ENCODE measurements at places on chromosomes 5 and 9.

GRCh38 chr5:141618804-141619554 is at the start of gene DIAPH1:
Gene DIAPH1, minus strand, starts transcription at chr5:141619000. Its CDS starts 86 bp downstream, at chr5:141618914.
- DNase-seq = peak; percentile 98
- peaks cover 31% of the 10 kb centered on the region for H3K4me1 ChIP-seq
- H3K36me3 ChIP-seq = 0 out of 2 replicates have a peak, but pooled peaks cover 3% of the 10 kb centered on the region
- H3K27ac ChIP-seq = peak within 1 kb of the TSS; percentile 60
- peak within 1 kb of the TSS; percentile 85 for H3K4me3 ChIP-seq
- no peaks in the 10 kb centered on the region for H3K27me3 ChIP-seq

- H3K27ac ChIP-seq = no peak overlapping the region
- H3K36me3 ChIP-seq = no peaks in the 10 kb centered on the region
- no peak overlapping the region for H3K4me3 ChIP-seq
- no peak for DNase-seq
- H3K27me3 ChIP-seq = no peaks in the 10 kb centered on the region
Observed at GRCh38 chr5:172798422-172799215, 27.6 kb upstream of the DUSP1 start.

DNA sequence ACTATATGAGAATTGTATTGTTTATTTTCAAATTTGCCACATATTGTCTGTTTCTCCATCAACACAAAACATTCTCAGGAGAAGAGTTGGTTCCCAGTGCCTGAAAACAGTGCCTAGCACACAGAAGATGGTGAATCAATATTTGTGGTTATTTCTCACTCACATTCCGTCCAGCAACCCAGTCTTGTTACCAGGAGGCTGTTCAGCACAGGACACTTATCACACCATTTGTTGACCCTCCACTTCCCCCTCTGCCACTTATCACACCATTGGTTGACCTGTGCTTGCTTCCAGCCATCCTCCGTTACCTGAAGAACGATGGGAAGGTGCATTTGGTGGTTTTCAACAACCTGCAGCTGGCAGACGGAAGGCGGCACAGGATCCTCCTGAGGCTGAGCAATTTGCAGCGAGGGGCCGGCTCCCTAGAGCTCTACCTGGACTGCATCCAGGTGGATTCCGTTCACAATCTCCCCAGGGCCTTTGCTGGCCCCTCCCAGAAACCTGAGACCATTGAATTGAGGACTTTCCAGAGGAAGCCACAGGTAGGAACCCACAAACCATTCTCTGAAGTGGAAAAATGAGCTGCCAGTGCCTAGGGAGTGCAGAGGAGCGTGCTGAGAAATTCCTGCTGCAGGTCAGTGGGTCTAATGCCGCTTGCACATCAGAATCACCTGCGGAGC is 20.5 kb downstream of the THBS4 start:
- H3K4me3 ChIP-seq = no peak overlapping the region
- no peak overlapping the region for H3K27ac ChIP-seq
- H3K27me3 ChIP-seq = no peaks in the 10 kb centered on the region
- DNase-seq = no peak

- H3K27ac ChIP-seq = no peak overlapping the region
- no peaks in the 10 kb centered on the region for H3K27me3 ChIP-seq
- H3K4me1 ChIP-seq = peaks cover 10% of the 10 kb centered on the region
Observed at GRCh38 chr5:75574791-75575190, 36.5 kb upstream of the ANKDD1B start.

GRCh38 chr5:154384480-154385235 is 61.1 kb upstream of the SAP30L start:
- H3K4me1 ChIP-seq = peaks cover 17% of the 10 kb centered on the region
- 0 out of 2 replicates have a peak, but pooled peaks cover 3% of the 10 kb centered on the region for H3K36me3 ChIP-seq
- DNase-seq = peak; percentile 73
- peak overlapping the region; percentile 28 for H3K27ac ChIP-seq

DNA sequence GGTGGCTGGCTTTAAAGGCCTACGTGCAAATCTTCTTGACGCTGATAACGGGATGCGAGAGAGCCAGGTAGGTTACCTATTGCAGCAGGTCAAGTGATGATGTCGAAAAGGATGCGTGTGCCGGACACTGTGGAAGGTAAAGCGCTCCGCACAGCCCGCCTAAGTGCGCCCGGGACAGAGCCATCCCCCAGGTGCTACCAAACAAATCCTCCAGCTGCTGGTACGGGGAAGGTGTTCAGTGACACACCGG is 245 bp upstream of the DNAJC25 start:
- H3K4me3 ChIP-seq = peak overlapping the region; percentile 76
- H3K27ac ChIP-seq = peak overlapping the region; percentile 30
- no peaks in the 10 kb centered on the region for H3K36me3 ChIP-seq
- H3K4me1 ChIP-seq = peaks cover 5% of the 10 kb centered on the region
- no peak for DNase-seq
- H3K27me3 ChIP-seq = no peaks in the 10 kb centered on the region

DNA sequence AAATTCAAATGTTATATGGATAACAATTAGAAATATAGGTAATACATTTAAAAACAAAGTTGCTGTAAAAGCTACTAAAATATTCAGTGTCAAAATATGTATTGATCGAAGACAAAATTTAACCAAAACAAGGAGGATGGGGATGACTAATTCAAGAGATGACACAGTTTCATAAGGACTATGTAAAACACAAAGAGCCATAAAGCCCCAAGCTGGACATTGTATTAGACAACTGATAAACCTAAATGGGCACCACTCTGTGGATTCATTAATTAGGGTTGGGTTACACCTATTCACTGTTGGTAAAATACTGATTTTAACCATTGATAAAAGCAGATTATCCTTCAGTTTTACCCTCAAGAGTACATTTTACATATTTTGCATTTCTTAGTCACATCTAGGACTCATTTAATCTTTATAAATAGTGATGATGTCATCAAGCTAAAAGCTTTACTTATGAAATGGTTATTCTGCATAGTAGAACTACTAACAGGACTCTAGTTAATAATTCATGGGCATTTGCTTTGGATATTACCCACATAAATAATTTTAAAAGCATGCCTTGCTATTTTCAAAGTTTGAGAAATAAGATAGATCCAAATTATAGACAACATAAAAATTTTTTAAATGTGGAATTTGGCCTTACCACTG is 13.7 kb downstream of the TUT7 start:
- DNase-seq = no peak
- no peak overlapping the region for H3K4me3 ChIP-seq
- peaks cover 23% of the 10 kb centered on the region for H3K4me1 ChIP-seq
- no peaks in the 10 kb centered on the region for H3K27me3 ChIP-seq

DNA sequence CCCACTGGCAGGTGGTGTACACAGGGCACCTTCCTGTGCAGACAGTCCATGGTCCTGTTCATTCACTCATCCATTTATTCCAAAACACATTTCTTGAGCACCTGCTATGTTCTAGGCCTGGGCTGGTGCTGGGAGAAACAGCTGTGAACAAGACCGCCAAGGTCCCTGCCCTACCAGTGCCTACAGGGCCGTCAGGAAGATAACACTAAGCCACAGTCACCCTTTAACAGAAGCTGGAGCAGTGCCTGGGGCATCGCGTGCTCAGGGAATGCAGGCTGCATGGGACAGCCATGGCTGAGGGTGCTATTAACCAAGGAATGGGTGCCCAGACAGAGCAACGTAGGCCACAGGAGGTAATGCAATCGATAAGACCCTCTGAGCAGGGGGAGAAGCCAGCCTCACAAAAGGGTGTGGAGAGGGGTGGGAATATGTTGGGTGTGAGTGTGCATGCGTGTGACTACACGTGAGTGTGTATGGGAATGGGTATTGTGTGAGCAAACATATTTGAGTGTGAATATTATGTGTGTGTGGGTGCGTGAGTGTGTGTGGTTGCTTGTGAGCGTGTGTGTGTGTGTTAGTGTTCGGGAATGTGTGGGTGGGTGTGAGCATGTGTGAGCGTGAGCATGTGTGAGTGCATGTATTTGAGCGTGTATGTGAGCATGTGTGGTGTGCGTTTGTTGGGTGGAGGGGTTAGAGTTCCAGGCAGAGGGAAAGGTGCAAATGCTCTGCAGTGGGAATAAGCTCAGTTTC is 19.1 kb downstream of the DUSP1 start:
- no peaks in the 10 kb centered on the region for H3K36me3 ChIP-seq
- H3K27ac ChIP-seq = no peak overlapping the region

- H3K4me3 ChIP-seq = no peak overlapping the region
- peak overlapping the region; percentile 16 for H3K27ac ChIP-seq
- peaks cover 32% of the 10 kb centered on the region for H3K4me1 ChIP-seq
- H3K27me3 ChIP-seq = no peaks in the 10 kb centered on the region
Observed at GRCh38 chr5:154782812-154783592, 27.8 kb downstream of the LARP1 start.

GRCh38 chr5:61732369-61732768 is 400.3 kb downstream of the ZSWIM6 start:
- no peak overlapping the region for H3K27ac ChIP-seq
- no peaks in the 10 kb centered on the region for H3K36me3 ChIP-seq
- H3K27me3 ChIP-seq = no peaks in the 10 kb centered on the region
- no peak overlapping the region for H3K4me3 ChIP-seq
- no peak for DNase-seq
- no peaks in the 10 kb centered on the region for H3K4me1 ChIP-seq

DNA sequence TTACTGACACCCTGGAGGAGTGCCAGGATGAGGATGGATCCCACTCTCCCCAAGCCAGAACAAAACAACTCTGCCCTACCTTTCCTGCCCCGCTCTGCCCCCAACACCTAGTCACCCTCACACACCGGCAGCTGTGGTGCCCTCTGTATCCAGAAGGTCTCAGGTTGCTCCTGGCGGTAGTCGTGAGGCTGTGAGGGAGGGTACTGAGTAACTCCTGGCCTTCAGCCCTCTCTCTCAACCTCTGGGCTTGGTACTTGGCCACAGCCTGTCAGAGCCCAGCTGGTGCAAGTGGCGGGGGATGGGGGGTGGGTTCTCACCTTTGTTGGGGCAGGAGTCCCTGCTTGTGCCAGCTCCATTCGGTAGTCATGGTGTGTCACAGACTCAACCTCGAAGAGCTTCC is 1.9 kb downstream of the SPAG8 start:
- H3K27ac ChIP-seq = no peak overlapping the region
- H3K4me3 ChIP-seq = no peak overlapping the region
- DNase-seq = no peak
- peaks cover 25% of the 10 kb centered on the region for H3K4me1 ChIP-seq
- no peaks in the 10 kb centered on the region for H3K36me3 ChIP-seq

GRCh38 chr5:1919750-1920149 is 37.0 kb upstream of the IRX4 start:
- no peaks in the 10 kb centered on the region for H3K4me1 ChIP-seq
- DNase-seq = no peak
- no peak overlapping the region for H3K4me3 ChIP-seq
- peaks cover 34% of the 10 kb centered on the region for H3K27me3 ChIP-seq
- no peaks in the 10 kb centered on the region for H3K36me3 ChIP-seq

GRCh38 chr5:150285114-150285513 is 4.5 kb downstream of the CAMK2A start:
- no peaks in the 10 kb centered on the region for H3K36me3 ChIP-seq
- no peak overlapping the region for H3K27ac ChIP-seq
- peaks cover 3% of the 10 kb centered on the region for H3K4me1 ChIP-seq
- no peak for DNase-seq
- no peaks in the 10 kb centered on the region for H3K27me3 ChIP-seq

DNA sequence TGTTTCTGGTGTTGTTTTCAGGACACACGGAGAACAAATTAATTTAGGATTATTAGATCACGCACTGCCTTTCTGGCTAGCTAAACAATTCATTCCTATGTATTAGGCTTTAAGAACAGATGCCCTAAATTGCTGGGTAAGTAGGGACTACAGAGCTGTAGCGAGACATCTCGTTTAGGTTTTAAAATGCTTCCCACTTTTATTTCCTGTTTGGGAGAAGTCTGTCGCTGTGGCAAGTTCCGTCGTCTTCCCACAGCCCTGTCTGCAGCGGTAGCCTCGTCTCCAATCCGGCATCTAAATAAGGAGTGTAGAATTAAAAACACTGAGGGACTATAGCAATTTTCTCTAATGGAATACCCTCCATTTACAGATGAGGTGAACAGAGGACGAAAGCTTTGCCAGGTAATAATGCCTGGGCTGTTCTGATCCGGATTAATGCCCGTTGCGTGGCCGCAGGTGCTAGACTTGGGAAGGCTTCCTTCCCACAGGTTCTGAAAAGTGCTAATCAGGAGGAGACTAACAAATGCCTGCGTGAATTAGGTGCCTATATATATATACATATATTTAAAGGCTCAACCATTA is 1.3 kb upstream of the TRIM36 start:
- peak overlapping the region; percentile 79 for H3K4me3 ChIP-seq
- H3K4me1 ChIP-seq = peaks cover 7% of the 10 kb centered on the region
- no peaks in the 10 kb centered on the region for H3K27me3 ChIP-seq
- H3K27ac ChIP-seq = no peak overlapping the region

DNA sequence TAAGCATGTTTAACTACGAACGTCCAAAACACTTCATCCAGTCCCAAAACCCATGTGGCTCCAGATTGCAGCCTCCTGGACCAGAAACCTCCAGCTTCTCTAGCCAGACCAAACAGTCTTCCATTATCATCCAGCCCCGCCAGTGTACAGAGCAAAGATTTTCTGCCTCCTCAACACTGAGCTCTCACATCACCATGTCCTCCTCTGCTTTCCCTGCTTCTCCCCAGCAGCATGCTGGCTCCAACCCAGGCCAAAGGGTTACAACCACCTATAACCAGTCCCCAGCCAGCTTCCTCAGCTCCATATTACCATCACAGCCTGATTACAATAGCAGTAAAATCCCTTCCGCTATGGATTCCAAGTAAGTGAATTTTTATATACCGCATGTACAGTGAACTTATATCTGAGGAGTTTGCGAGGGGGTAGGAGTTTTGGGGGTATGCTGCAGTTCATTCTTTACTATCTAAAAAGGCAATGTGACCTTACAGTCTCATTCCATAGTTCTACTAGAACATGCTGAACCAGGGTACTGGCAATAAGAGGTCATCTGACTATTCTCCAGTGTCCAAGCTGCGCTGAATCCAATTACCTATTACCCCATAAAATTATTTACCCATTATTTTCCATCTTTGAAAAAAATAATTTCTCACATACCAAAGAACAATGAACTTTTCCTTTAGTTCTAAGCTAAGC is 3.1 kb downstream of the MYOT start:
- H3K4me1 ChIP-seq = no peaks in the 10 kb centered on the region
- no peak overlapping the region for H3K27ac ChIP-seq
- H3K27me3 ChIP-seq = no peaks in the 10 kb centered on the region
- no peak overlapping the region for H3K4me3 ChIP-seq
- no peaks in the 10 kb centered on the region for H3K36me3 ChIP-seq
- DNase-seq = no peak

Measured in MM.1S (cell line).